OCI-LY7 (cell line): ENCODE measurements at places on chromosomes 2 and 18. TPM values are rescaled to one million over a fixed set of nuclear protein-coding genes. Genes with fewer than 3 reads are reported as not detected.

DNA sequence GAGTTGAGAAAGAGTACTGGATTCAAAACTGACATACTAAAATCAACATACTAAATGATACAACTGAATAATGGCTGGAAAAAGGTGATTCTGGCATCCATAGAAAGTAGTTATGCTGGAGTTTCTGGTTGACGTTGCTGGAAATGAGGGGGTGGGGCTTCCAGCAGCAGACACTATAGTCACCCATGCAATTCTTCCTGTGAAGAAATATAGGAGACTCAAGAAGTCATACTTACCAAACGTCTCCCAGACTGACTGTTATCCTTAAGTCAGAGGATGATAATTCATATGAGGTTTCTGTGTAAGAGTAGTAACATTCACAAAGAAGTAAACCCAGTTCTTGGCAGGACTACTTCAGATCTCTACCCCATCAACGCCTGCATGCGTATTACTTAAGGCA lies 23.6 kb downstream of the DTNB start:
- no peak for DNase-seq

- no peak for DNase-seq
These were observed 20.0 kb upstream of the ITGAV start for GRCh38 chr2:186569897-186570296.

UGT1A9 gene
- not detected in 2 replicates for total RNA-seq

GKN2 gene
- not detected in 2 replicates for total RNA-seq

GRCh38 chr18:47342566-47342965 lies 91.1 kb upstream of the SKOR2 start:
- DNase-seq = no peak

DNA sequence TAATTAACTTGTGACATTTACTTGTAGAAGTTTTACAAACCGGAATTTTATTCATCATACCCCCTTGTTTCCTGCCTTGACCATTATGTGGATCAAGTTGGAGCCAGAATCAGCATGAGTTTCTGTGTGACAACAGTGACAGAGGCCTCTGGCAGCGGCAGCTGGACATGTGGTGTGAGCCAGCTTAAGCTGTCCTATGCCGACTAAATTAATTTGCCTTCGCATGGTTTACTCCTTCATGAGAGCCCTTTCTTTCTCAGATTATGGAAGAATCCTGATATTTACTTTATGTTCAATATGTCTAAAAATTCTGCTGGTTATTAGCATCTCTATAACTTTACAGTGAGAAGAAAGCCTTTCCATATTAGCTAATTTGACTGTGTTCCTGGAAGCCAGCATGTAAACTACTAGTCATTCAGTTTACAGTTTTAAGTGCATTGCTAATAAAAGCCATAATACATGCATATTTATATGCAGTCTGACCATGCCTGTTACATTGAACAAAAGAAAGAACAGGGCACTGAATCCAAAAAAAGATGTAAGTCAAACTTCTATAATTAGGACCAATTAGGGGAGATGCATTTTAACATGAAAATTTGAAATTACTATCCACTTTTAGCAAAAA lies 495.8 kb upstream of the ACVR2A start:
- DNase-seq = no peak

GRCh38 chr2:162457490-162457889 lies 113.6 kb downstream of the GCA start:
- DNase-seq = no peak

VWA3B gene
- not detected in 2 replicates for total RNA-seq

- DNase-seq = no peak
These were observed 323.4 kb upstream of the SLC14A2 start for GRCh38 chr18:45291621-45292615.

DNA sequence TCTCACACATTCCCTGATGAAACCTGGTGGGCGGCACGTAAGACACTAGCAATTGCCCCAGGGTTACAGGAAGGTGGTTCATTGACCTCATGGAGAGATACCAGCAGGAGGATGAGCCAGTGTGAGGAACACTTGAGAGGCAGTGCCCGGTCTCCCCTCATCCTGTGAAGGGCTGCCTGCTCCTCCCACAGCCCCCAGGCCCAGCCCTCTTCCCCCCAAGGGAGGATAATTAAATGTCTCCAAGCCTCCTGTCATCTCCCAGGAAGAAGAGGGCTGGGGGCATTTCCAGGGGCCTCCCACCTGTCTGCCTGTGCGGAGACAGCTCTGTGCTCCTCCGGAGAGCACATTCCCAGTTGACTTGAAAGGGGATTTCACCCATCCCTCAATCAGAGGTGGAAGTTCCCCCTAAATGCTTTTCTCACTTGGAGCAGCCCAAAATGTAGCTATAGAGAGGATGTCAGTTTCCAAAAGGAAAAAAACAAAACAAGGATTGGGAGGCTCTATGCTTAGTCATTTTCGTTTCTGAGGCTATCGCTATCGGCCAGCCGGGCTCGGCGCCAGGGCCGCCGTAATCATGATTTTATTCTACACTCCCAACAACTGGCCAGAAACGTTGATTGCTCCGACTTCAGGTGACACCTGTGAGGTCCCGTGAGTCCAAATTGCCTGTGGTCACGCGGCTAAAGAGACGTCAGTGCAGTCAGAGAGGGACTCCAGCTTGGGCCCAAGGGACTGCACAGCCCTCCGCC lies 7.1 kb downstream of the KCNF1 start:
- DNase-seq = no peak

DNA sequence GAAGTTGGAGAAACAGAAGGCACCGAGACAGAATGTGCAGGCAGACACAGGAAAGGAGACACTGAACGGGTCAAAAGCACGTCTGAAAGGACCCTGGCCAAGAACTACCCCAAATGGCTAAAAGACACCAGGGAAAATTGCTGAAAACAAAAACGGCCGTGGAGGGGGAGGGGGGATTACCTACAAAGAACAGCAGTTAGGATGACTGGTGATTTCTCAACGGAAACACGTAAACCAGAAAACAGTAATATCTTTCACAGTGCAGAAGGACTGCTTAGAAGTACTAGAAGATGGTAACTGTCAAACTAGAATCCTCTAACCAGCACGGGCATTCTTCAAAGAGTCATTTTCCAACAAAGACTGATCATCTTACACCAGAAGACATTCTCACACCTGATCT lies 142.6 kb downstream of the HDAC4 start:
- DNase-seq = no peak

GRCh38 chr2:128414351-128414750 lies 95.7 kb upstream of the HS6ST1 start:
- no peak for DNase-seq

DNA sequence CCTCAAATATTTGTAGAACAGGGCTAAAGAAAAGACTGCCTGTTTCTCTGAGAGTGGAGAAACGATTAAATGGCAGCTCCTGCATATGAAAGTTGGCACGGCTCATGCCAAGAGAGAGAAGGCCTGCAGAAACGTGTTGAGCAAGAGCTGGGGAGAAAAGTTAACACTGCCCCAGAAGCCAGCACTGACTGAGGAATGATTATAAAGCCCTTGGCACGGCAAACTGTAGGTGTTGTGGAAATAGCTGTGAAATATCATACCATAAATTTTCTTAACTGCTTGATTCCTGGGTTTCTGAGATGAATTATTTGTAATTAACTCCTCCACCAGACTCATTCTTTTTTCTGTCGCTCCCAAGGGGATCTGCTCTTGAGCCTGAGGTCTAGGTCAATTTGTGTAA lies 4.3 kb downstream of the FRZB start:
- no peak for DNase-seq

ZNF892 gene
- 2.9 and 4.6 TPM in 2 replicates for total RNA-seq
